NCI-H226 (cell line): ENCODE measurements at places on chromosomes 6 and 20.

DNA sequence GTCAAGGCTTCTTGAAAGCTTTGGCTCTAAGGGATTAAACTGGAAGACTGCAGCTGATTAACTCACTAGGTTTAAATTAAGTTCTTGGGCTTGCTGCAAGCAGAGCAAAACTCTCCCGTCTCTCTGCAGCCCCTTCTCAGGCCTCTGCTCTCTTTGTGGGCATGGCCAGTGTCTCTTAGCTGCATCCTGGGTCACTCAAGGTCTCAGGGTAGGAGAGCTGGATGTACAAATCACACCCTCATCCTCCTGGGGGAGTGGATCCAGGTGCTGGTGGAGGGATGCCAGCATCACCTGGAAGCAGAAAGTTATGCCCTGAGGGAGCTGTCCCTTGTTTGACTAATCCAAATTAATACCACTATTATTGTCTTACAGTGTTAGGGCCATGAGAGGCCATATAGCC lies 35.8 kb downstream of the GCM1 start:
- no peak for DNase-seq

- DNase-seq = no peak
Measured at GRCh38 chr20:10077081-10077471, 42.3 kb downstream of the ANKEF1 start.

GRCh38 chr6:98033617-98034016 lies 750.6 kb upstream of the MMS22L start:
- DNase-seq = no peak

DNA sequence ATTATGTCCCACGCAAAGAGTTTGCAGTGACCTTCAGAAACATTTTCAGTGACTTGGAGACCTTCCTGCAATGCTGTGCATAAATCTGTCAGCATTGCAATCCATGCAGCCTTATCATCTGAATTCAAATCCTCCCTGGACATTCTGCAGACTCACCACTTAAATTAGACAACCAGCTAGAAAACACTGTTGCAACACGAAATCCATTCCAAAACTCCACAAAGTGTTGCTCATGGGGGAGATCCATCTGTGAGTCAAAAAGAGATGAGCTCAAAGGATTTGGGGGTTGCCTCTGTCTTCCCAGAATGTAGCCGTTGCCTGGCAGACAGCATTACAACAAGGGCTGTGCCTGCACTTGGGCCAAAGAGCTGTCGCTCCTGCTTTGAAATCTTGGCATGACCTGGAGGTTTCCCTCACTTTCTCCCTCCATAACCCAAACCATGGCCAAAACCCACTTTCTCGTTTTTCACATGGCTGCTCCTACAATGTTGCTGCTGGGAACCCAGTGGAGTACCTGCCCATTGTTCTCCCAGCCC lies 163.5 kb upstream of the CDYL start:
- peak; percentile 24 for DNase-seq

GRCh38 chr6:25239498-25239897 lies 39.7 kb upstream of the CARMIL1 start:
- DNase-seq = no peak

DNA sequence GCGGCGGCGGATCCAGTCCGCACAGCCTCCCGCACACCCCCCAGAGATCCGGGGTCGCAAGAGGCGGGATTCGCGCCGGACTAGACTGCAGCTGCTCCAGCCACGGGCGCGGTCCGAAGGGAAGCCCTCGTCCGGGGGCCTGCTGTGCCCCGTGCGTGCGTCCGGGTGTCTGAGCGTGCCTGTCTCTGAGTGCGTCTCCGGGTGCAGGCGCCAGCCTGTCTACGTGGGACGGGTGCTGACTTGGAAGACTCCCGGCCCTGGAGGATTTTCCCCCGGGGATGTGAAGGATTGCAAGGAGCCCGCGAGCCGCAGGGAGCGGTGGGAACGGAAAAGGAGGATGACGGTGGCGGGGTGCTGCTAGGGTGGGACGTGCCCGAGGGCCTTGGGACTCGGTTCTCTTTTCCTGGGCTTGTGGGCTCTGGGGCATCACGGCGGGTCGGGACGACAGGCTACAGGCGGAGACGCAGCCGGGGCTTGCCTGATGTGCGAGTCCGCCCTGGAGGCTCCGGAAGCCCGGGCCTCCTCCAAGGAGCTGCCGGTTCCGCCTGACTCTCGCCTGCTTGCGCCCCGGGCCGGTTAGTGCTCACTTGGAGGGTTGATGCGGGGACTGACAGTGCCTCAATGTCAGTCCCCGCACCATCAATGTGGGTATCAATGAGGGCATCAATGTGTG lies 5.7 kb downstream of the MAFB start:
- DNase-seq = no peak

GRCh38 chr6:3318226-3318625 lies 59.5 kb downstream of the PSMG4 start:
- no peak for DNase-seq
